ENCODE measurements at places on chromosomes 7 and 10.

DNA sequence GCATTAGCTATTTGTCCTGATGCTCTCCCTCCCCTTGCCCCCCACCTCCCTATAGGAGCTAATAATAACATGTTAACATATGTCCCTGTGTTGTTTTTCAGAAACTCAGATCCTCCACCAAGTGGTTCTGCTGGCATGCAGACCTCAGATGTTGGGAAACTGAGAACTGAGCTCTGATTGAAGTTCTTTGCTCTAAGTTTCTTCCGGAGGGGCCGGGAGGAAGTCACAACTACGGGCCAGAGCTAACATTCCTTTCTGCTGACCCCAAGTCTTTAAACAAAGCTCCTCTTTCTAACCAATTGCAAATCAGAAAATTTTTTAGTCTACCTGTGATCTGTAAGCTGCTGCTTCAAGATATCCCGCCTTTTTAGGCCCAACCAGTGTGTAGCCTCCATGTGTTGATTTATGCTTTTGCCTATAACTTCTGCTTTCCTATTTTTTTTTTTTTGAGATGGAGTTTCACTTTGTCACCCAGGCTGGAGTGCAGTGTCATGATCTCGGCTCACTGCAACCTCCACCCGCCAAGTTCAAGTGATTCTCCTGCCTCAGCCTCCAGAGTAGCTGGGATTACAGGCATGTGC is 66.6 kb downstream of the LYZL1 start:
- no peak for DNase-seq

- DNase-seq: no peak
Observed at GRCh38 chr7:88132725-88133124, 87.1 kb downstream of the SRI start.

GRCh38 chr10:33519130-33519860 is 184.8 kb upstream of the NRP1 start:
- DNase-seq: no peak

DNA sequence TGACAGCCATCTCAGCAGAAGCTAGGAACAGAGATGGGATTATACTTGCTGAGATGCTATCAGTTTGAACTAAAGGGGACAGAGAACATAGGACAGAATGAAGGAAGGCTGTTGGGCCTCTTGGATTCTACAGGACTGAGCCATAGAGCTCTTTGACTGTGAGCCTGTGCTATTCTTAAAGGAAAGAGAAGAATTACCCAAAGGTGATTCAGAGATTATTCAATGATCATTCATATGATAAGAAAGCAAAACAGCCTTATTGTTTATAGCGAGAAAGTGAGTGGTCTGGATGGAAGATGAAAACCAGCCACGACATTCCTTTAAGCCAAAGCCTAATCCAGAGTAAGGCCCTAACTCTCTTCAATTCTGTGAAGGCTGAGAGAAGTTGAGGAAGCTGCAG is 69.7 kb upstream of the NEUROD6 start:
- DNase-seq: no peak

GRCh38 chr10:11906714-11907113 is 83.6 kb downstream of the PROSER2 start:
- DNase-seq: no peak

DNA sequence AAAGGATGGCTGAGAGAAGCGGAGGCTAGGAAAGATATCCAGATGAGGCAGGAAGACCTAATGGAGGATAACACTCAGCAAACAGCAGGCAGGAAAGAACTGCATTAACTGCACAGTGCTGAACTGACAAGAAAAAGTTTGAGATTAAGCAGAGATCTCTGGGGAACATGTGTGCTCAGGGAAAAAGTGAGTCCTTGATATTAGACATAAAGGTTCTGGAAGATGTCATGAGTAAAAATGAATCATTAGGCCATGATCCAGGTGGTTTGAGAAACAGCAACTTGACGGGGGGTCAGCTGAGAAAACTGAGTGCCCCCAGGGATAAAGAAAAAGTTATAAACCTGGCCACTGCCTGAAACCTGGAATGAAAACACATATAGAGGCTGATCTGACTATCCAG is 27.3 kb upstream of the ANK3 start:
- DNase-seq: no peak

DNA sequence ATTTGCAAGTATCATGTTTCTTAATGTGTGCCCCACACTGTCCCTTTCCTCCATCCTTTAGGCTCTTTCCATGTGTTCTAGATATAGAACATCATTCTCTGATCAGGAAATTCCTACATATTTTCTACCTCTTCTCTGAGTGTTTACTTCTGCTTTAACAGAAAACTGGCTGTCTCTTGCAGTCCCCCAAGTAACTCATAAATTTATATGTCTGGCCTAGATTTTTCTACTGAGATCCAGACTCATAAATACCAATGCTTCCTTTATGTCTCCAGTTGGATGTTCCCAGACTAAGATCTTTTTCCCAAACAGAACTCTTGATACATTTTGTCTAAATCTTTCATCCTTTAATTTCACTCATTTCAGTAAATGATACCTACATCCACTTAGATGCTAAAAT is 181.8 kb downstream of the CDK14 start:
- no peak for DNase-seq

GRCh38 chr7:155713384-155713783 is 68.9 kb downstream of the RBM33 start:
- DNase-seq: no peak
